ENCODE measurements at places on chromosomes 6 and 20.
A peak's percentile ranks its signal among the peaks of the same experiment; 100 is the strongest.

DNA sequence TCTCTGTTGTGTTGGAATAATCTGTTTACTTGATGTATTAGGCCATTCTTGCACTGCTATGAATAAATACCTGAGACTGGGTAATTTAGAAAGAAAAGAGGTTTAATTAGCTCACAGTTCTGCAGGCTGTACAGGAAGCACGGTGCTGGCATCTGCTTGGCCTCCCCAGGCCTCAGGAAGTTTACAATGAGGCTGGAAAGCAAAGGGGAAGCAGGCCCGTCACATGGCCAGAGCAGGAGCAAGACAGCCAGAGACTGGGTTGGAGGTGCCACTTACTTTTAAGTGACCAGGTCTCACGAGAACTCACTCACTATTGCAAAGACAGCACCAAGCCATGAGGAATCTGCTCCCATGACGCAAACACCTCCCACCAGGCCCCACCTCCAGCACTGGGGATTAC, 50.6 kb upstream of the FUCA2 start:
- no peak for DNase-seq

- DNase-seq: no peak
Observed at GRCh38 chr6:46862381-46862780, 59.4 kb downstream of the ADGRF5 start.

- no peak for DNase-seq
Observed at GRCh38 chr20:37142708-37143107, 36.4 kb upstream of the RPN2 start.

DNA sequence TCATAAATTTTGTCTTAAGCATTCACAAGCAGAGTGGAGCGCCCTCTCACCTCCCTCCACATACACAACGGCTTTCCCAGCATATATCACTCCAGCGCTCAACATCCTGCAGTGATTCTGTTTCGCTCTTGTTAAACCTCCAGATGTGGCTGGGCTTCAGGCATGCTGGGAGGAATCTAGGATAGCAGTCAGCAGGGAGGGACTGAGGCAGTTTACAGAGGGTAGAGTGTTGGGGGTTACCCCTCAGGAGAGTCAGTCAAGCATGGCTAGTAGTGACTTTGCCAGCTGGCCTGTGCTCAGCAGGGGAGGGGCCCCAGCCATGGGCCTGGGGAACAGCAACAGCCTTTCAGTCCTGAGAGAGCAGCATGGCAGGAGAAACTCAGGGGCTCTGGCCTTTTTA, 161.4 kb upstream of the FLRT3 start:
- no peak for DNase-seq

DNA sequence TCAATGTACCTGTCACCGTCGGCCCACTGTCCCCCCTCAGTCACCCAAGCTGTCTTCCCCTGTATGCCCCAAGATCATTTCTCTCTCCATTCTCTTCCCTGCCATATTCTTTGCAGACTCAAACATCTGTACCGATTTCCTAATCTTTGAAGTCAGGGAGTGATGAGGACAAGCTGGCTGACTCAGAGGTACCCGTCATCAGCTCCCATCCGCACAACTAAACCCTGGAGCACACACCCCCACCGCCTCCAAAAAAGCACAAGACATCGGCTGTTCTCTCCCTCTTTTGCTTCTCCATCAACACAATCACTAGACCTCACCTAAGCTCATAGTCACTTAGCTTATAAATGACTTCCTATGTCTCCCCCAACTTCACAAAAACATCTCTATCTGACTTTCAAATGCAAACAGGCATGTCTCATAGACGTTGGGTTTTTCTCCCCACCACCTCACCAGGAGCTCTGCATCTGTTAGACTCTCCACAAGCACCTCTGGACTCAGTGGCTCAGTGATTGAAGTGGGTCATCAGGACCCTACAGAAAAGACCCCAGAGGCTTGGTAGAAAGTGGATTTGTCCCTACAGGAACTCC, 11.5 kb upstream of the NFATC2 start:
- no peak for DNase-seq

GRCh38 chr6:28927846-28928245, 4.1 kb upstream of the TRIM27 start:
- no peak for DNase-seq

GRCh38 chr6:100246206-100246605, 218.5 kb downstream of the SIM1 start:
- no peak for DNase-seq

DNA sequence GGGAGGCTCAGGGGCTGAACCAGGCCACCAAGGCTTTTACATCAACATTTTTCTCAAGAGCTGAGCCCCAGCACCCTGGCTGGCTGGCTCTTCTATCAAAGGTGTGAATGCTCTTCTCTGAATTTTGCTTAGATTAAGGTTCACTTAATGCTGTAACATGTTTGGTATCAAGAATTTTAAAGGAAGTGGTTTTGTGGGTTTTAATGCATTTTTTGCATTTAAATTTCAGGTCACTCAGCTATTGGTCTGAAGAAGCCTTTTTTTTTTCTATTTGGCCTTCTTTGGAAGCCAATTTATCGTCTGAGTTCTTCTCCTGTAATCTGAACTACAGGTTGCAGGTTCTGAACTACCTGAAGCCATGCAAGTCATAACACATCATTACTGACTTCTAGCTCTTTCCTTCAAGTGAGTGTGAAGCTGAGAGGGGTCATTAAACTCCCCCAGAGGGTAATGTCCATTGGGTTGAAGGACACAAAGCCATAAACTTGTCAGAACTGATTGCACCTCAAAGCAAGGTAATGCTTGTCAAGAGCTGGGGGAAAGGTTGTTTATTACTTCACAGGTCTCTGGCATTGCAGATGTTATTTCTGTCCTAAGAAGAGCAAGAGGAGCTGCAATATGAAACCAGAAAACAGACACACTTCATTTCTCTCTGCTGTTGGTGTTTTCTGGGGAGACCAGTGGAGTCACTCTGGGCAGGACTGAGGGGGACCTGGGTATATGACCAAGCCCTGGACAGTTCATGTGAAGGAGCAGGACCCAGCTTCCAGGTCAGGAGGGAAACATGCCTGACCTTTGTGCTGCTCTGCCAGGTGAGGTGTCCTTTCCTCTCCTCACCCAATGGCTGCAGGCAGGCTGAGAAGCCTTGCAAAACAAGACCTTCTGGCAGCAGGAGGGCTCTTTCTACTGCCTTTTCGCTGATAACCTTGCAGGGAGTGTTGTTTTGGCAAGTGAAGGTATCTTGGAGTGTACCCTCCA, 26.1 kb upstream of the NEDD9 start:
- no peak for DNase-seq

DNA sequence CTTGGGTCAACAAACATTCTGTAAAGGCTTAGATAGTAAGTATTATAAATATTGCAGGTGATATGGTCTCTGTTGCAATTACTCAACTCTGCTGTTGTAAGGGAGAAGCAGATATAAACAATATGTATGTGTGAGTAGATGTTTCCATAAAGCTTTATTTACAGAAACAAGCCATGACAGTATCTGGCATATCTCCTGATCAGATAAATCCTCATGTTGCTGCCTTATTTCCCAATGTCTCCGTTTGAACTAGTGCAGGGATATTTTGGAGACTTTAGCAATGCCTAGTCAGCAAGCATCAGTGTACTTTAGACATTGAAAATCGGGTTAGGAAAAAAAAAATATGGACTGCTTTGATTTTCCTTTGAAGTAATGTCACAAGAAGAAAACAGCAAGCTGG, 96.1 kb downstream of the LAMA2 start:
- no peak for DNase-seq

DNA sequence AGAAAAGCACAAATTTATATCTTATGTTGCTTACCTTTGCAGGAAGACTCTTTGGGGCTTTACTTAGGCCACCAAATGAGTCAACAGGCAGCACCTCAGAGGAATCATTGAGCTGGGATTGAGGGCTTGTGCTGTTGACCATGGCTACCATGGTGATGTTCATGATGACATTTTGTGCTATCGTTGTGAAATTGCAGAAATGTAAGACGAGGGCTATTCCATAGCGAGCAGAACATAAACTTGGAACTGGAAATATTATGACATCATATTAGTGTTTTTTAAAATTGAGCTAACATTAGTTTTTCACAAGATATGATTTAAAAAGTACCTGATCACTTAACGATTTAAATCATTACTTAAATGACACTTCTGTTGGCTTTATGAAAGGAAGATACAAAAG, 11.8 kb downstream of the SLC17A3 start:
- DNase-seq: no peak

- DNase-seq: no peak
Observed at GRCh38 chr20:36574366-36575135, 1.2 kb downstream of the TGIF2 start.

DNA sequence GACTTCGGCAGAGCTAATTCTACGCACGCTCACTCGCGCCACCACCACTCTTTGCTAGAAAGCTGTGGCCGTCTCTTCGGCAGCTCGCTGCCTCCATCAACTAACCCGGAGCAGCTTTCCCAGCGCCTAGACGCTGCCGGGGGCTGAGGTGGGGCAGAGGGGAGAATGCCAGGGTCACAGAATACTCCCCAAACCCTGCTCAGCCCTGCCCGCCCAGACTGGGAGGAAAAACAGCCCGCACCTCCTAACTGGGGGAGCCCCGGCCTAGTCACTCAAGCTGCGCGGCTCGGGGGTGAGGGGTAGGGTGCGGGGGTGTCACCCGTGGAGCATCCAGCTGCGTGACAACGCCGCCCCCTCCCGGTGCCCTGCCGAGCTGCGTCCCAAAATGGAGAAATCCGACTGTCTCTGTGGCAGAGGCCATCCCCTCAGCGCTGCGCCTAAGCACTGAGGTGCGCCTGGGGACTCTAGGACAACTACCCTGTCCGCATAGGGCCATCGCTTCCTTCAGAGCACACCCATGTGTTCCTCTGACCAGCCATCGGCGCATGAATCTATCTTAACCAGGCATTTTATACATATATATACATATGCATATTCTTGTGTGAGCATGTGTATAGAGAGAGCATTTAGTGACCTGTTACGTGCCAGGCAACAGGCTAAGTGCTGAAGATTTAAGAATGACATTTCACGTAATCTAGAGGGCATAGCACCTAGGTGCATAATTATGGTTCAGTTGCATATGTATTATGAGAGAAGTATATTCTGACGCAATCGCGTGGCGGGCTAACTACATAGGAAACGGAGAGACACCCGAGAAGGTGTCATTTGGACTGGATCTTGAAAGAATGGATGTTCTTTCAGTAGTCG, 1.5 kb upstream of the TENT5A start:
- DNase-seq: peak; percentile 75

GRCh38 chr6:43790031-43790430, 20.0 kb downstream of the VEGFA start:
- DNase-seq: no peak

- DNase-seq: no peak
Observed at GRCh38 chr6:53591873-53592272, 47.0 kb upstream of the GCLC start.

DNA sequence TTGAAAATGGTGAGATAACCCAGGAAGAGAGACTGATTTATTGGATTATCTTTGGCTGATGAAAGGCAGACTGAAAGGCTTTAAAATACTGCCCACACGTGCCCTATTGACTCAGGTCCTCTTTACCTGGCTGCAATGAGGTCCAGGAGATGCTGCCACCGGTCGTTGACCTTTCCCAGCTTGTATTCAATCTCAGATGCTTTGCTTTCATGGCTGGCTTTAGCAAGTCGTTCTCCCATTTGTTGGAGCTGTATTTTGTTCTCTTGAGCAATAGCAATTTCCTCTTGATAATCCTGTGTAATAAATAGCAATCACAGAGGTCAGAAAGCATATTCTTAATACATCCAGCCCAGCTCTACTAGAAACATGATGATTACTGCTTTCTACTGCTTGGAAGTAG, 368.8 kb downstream of the ESR1 start:
- no peak for DNase-seq

GRCh38 chr6:24643920-24644319, 2.1 kb downstream of the KIAA0319 start:
- no peak for DNase-seq

- DNase-seq: no peak
Observed at GRCh38 chr6:90229331-90230010, 67.2 kb downstream of the BACH2 start.

DNA sequence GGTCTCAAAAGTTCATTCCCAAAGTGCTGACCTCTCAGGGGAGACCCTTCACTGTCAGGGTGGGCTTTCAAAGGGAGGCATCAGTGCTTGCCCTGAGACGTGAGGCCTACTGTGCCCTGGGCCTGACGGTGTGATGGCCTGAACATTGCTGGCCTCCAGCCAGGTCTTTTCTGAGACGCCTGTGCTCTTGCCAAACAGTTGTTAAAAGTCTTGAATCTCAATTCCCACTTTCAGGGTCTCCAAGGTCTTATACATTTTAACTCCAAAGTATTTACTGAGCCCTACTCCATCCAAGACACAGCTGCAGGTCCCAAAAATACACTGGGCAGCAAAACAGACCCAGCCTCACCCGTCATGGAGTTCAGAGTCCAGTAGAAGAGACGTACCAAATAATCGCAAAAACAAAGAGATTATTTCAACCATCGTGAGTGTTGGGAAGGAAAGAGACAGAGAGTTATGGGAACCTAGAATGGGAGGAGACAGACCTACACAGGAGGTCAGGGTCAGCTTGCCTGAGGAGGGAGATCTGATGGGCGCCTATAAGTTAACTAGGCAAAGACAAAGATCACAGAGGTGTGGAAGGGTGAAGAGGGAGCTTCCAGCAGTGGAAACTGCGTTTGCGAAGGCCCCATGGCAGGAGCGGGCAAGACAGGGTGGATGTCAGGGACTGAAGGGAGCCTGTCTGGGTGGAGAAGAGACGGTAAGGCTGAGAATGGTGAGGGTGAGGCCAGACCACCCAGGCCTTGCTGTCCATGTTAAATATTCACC, 446.3 kb downstream of the PREX1 start:
- no peak for DNase-seq

- DNase-seq: no peak
Observed at GRCh38 chr6:16102208-16102607, 26.7 kb upstream of the MYLIP start.

DNA sequence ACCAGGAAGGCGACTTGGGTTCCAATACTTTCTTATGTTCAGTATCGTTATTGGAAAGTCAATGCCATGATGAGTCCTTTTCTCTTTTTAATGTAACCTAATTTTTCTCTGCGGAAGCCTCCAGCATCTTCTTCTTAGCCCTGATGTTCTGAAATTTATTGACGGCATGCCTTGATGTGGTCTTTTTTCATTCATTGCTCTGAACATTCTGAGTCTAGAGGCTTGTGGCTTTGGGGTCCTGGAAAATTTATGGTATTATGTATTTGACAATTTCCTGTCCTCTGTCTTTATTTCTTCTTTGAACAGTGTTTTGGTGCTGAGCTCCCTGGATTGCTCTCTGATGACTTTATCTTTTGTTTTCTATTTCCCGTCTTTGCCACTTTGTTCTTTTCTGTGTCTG, 28.7 kb upstream of the MAS1 start:
- no peak for DNase-seq

Data from stimulated activated CD4-positive, alpha-beta T cell treated with anti-CD3 and anti-CD28 coated beads, Interleukin-4, amount 100 ng/mL, for 48 hours (primary cell).